ENCODE measurements at places on chromosomes 3 and 15. TPM values are rescaled to one million over a fixed set of nuclear protein-coding genes. Genes with fewer than 3 reads are reported as not detected.

Gene SPTSSB
- 175 TPM for total RNA-seq

Gene CFAP20DC
- total RNA-seq, result 0.11 TPM

Gene NPHP3
- 28.2 TPM for total RNA-seq

Gene PDE8A
- total RNA-seq, result 14.7 TPM

Gene LTF
- 3.9 TPM for total RNA-seq

Gene FBXW12
- not detected for total RNA-seq

Gene ZNF501
- 3.0 TPM for total RNA-seq

Gene IL17RC
- 155 TPM for total RNA-seq

Gene PLA2G4D
- 31.5 TPM for total RNA-seq

Gene NR2F2
- total RNA-seq, result 6.5 TPM

Gene CNOT10
- total RNA-seq, result 24.7 TPM

Gene TXNRD3
- 6.8 TPM for total RNA-seq

Gene GALNT15
- 75.3 TPM for total RNA-seq

Gene SI
- total RNA-seq, result not detected

Gene CNTN4
- total RNA-seq, result 1.8 TPM

Gene ILDR1
- total RNA-seq, result 4.0 TPM

Gene TMEM212
- not detected for total RNA-seq

Gene ACAN
- 0.17 TPM for total RNA-seq

Gene MESD
- 17.1 TPM for total RNA-seq

Gene SMCO1
- total RNA-seq, result not detected

Gene CISH
- total RNA-seq, result 13.1 TPM

Gene GFM1
- 30.8 TPM for total RNA-seq

Gene BFSP2
- total RNA-seq, result not detected

Gene SLC12A1
- total RNA-seq, result not detected

Gene GOLGA8J
- not detected for total RNA-seq

Gene KIF15
- 2.1 TPM for total RNA-seq

Gene IGSF11
- 1.8 TPM for total RNA-seq

Gene GOLGA6B
- total RNA-seq, result not detected

Gene CCR9
- total RNA-seq, result not detected

Gene CYP1A2
- not detected for total RNA-seq

Gene KNG1
- total RNA-seq, result not detected

Gene PLA2G4F
- 167 TPM for total RNA-seq

Gene SH3GL3
- 0.97 TPM for total RNA-seq

Gene ZIC4
- 0.10 TPM for total RNA-seq

Gene SEC62
- 23.3 TPM for total RNA-seq

Gene RETNLB
- total RNA-seq, result not detected

Gene BCL6
- total RNA-seq, result 193 TPM

All from lower leg skin (tissue), 4 donors.